Activated CD4-positive, CD25-positive, alpha-beta regulatory T cell treated with anti-CD3 and anti-CD28 coated beads, Interleukin-2, amount 50 U/mL, for 72 hours (primary cell): ENCODE measurements at places on chromosomes 3 and 15.

- DNase-seq, result no peak
Observed at GRCh38 chr3:188396900-188397299, 242.9 kb downstream of the LPP start.

DNA sequence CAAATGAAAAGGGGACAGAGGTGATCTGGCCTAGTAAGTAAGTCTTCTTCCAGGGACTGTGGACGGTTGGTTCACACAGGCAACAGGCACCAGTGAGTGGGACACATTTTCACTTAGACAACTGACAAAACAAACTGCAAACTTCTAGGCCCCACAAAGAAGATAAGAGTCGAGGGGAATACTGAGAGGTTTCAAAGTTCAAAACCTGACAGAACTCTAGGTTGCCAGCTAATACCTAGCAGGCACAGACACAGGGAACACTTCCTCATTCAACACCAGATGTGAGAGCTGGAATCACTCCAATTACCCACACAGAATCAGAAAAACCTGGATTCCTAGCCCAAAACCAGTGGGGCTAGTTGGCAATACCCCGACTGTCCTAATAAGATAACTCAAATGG lies 621.7 kb downstream of the ZPLD1 start:
- DNase-seq, result no peak

GRCh38 chr3:43369404-43370292 lies 83.3 kb downstream of the SNRK start:
- no peak for DNase-seq

- no peak for DNase-seq
Observed at GRCh38 chr3:97658668-97659285, 105.8 kb upstream of the ARL6 start.

- DNase-seq, result no peak
Observed at GRCh38 chr3:37994639-37994972, 4.0 kb downstream of the VILL start.

GRCh38 chr3:171755656-171756055 lies 54.6 kb downstream of the PLD1 start:
- no peak for DNase-seq

DNA sequence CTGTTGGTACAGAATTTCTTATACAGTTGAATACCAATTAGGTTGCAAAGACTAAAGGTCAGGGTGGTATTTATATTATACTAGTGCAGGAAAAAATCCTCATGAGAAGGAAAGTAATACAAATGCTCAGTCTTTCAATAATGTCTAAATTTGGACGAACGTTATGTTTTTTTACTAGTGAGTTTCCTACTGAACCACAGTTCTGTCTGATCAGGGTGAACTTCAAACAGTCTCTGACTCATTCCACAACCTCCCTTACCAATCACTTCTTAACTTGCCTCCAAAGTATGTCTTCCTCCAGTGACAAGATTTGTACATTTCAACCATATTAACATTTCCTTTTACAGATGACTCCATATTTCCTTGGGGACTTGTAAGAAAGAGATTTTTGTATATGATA lies 3.4 kb downstream of the TMEM212 start:
- DNase-seq, result no peak

DNA sequence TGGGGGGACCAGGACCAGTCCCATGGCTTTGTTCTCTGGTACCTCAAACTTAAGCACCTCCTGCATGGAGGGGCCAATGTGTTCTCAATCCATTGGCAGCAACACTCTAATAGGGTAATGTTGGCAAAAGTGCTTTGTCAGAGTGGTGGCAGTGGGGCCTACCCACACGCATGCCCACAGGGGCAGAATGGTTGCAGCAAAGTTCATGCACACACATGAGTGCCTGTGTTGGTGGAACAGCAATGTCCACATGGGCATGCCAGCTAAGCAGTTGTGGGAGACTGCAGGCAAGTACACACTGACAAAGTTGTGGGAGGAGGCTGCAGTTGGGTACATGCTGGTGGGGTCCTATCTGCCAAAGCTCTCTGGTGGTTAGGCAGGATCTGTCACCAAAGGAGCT lies 645.2 kb downstream of the ZNF385D start:
- DNase-seq, result no peak

DNA sequence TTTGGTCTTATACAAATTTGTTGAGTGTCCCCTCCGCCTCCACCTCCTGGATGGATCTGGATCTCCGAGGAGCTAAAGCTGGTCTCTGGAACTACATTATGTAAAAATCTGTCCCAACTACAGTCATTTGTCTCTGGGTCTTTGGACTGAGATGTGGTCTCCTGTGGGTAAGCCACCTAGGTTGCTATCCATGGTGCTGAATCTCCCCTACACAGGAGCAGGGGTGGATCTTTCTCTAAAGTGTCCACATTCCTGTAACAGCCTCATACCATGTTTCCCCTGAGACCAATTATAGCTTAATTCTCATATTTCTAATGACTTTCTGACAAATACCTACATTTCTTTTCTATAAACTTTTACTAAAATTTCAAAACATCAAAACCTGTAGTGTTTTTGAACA lies 625.8 kb downstream of the TAFA4 start:
- DNase-seq, result no peak

- DNase-seq, result no peak
Observed at GRCh38 chr15:80985981-80986380, 3.6 kb downstream of the MESD start.

DNA sequence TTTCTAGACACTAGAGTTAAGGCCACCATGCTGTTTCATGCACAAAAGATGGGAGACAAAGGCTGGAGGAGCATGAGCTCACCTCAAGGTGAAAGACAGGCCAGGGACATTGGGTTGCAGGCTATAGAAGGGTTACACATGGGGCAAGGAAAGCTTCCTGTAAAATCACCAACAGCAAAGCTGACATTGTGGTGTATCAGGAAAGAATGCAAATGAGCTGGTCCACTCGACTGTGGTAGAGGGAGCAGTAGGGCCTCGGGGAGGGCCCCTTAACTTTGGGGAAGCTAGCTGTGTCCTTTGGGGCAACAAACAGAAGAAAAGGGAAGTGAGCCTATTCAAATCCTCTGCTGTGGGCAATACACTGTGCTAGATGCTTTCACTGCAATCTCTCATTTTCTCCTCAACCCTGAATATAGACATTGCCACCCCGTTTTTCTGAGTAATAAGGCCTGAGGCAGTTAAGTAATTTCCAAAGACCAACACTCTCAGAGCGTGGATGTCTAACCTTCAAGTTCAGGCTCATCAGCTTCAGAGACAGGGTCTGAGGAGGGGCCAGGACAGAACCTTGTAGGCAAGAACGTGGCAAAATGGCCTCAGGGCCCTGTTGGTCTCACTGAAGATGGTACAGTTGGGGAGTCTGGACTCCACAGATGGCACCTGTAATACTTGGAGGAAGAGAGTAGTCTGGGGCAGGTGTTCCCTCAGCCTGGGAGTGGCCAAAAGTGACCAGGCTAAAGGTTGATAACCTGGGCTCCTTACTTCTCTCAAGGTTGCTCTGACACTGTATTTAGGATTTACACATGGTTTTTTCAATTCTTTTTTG lies 24.1 kb downstream of the CX3CR1 start:
- DNase-seq, result no peak

GRCh38 chr3:41362638-41363559 lies 163.6 kb downstream of the CTNNB1 start:
- DNase-seq, result no peak

GRCh38 chr15:72840114-72840513 lies 56.6 kb upstream of the ADPGK start:
- DNase-seq, result no peak

- no peak for DNase-seq
Observed at GRCh38 chr3:67515778-67516177, 138.6 kb downstream of the SUCLG2 start.

- no peak for DNase-seq
Observed at GRCh38 chr3:100105501-100105900, 8.8 kb downstream of the FILIP1L start.

GRCh38 chr3:136008221-136008620 lies 42.7 kb downstream of the PPP2R3A start:
- DNase-seq, result no peak

DNA sequence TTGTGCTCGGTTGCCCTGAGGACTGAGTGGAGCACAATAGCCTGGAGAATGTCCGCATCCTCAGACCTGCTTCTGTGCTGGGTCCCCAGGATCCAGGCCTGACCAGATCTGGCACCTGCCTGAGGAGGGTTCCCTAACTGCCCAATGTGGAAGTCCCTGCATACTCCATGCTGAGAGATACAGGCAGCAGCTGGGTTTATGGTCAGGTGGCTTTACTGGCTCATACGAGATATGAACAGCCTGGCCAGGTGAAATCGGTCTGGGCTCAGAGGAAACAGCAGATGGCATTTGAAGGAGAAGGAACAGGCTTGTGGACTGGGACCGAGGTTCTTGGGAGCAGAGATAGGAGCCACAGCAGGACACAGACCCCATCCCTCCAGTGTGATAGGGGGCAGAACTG lies 18.2 kb upstream of the KIF23 start:
- DNase-seq, result no peak

- no peak for DNase-seq
Observed at GRCh38 chr3:1330107-1330506, 237.3 kb downstream of the CNTN6 start.

DNA sequence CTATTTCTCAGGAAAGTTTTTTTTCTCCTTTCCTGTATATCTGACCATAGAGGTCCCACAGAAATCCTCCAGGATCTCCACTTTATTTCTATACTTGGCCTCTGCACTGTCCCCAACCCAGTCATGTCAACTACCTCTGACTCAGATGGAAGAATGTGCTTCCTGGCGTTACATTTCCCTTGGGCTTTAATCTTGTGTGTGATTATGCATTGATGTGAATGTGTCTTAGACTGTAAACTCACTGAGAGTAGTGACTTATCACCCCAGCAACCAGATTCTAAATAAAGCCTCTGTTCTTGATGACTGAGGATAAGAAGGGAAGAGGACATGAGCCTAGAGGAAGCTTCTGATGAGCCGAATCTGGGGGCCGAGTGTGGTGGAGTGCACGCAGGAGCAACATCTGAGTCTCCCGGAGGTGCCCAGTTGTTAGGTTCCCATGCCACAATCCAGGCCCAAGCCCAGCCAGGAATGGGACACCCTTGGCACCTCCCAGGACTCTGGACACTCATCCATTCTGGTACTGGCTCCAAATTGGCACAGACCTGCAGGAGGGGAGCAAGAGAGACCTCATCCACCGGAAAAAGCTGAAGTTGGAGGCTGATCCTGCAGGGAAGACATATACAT lies 32.1 kb upstream of the HEG1 start:
- DNase-seq, result no peak

- DNase-seq, result no peak
Observed at GRCh38 chr15:81085213-81085612, 48.9 kb upstream of the CFAP161 start.

DNA sequence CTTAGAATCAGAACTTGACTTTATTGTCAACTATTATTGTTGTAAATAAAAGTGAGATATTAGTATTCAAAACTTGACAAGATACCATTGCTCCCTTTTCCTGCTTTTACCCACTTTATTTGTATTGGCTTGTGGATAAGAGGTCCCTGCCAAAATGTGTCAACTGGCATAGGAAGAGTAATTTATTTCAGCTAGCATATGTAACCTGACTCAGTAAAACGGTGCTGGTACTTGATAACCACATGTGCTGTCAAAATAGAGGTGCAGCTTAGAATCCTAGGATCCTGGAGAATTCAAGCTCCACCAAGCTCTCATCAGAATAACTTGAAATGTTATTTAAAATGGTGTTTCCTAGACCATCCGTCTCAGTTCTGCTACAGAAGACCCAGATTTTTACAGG lies 90.2 kb upstream of the TGFBR2 start:
- no peak for DNase-seq
